ENCODE measurements at places on chromosomes 2 and 18.

DNA sequence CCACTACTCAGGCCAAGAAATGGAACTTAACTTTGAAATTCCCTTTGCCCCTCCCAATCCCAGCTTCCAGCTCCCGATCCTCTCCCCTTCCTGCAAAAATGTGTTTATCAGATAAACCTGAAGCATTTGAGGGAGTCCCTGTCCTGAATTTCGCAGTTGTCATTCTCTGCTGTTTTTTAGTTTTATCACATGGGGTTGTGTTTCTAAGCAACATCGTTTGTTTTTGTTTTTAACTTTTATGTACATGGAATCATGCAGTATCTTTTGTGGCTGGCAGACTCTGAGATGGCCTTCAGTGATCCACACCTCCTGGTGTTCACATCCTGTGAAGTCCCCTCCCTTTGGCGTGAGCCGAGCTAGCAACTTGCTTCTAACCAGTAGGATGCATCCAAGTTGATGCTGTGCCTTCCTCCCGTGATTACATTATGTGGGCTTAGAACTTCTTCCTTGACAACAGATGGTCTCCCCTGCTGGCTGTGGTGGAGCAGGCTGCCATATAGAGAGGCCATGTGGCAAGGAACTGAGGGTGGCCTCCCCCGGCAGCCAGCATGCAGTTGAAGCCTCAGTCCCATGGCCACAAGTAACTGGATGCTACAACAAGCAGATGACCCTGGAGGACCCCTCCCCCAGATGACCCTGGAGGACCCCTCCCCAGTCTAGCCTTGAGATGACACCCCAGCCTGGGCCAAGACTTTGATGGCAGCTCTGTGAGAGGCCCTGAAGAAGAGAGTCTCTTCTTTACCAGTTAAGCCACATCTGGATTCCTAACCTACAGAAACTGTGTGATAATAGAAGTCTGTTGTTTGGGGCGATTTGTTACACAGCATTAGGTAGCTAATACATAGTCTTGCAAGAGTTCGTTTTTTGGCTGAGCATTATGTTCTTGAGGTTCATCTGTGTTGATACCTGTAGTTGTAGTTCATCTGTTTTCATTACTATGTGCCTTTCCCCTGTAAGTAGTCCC, 27.7 kb downstream of the SH3BP4 start:
- DNase-seq, result no peak

- DNase-seq, result no peak
These were observed 230.4 kb downstream of the FHOD3 start for GRCh38 chr18:36527740-36528455.

DNA sequence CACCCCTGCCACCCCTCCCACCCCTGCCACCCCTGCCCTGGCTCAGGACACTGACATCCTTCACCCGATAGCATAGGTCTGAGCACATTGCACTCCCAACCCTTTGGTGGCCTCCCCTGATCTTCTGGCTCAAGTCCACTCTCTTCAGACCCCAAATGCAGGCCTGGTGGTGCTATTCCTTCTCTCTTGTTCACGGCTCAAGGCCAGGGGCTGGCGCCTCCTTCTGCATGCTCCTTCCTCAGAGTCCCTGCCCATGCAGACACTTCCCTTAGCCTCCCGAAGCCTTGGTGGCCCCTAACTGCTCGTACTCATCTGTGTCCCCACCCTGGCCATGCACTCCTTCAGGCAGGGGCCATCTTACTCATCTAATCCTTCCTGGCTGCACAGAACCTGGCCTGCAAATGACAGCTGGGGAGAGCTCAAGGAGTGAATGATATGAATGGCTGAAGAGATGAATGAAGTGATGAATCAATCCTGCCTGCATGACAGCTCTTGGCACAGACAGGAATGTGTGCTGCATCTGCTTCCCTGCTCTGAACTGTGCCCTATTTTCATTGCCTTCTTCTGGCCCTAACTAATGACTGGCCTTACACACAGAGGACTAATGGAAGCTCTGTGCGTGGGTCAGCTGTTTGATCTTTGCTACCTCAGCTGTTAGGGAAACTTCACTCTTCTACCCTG, 290.8 kb downstream of the DYSF start:
- DNase-seq, result no peak

GRCh38 chr2:84486441-84487115, 27.5 kb upstream of the SUCLG1 start:
- DNase-seq, result no peak

DNA sequence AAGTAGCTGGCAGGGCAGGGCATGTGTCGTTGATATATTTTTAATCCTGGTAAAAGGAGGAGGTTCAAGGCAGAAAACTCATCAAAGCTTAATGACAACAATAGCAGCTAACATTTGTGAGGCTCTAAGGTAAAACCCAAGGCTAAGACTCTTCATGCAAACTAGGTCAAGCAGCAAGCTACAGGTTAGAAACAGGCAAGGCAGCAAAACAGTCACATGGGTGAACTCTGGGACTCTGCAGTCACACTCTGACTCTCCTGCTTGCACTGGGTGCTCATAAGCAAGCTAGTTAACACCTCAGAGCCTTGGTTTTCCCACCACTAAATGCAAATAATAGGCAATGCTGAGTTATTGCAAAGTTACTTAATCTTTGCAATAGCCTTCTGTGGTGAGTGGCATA, 7.9 kb downstream of the IL1RN start:
- no peak for DNase-seq

DNA sequence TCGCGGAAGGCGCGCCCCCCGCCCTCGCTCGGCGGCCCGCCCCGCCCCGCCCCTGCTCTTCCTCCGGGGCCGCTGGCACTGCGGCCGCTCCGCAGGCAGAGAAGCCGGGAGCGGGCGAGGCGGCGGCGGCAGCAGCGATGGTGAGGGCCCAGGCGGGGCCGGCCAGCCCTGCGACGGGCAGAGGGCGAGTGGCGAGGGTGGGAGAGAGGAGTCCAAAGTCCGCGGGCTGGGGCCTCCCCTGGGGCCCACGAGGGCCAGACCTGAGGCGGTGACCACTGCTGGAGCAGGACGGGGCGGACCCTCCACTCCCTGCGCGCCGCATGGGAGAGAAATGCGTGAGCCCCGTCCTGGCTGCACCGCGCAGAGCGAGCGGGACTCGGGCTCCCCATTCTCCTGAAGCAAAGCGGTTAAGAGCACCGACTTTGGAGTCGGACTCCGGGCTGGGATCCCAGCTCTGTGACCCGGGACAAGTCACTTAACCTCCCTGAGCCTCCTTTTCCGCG, at the start of gene VAMP5:
Gene VAMP5, plus strand, starts transcription at position 78 of the 503 bp plus-strand sequence. Its CDS starts 60 bp downstream, at position 138.
- DNase-seq, result no peak

DNA sequence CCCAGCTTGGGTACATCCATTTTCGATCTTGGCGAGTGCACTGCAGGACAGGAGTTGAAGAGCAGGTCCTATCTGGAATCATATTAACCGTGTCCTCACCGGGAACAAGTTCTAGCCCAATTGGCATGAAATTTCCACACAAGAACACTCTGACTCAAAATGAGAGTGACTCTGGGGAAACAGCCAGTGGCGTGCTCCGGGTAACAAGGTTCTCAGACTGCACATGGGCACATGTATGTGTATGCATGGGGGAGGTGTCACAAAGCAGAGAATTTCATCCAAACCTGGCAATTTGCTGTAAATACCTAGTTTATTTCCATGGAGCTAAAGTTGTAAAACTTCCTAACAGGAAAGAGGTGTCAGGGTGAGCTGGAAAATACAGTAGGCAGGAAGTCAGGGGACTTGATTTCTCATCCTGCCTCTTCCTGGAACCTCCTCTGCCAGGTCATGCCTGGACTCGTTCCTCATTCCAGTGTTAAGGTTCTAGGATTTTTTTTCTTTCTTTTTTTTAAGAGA, 1.7 kb downstream of the TUBB6 start:
- no peak for DNase-seq

- DNase-seq, result no peak
These were observed 23.7 kb downstream of the INPP1 start for GRCh38 chr2:190367091-190367490.

DNA sequence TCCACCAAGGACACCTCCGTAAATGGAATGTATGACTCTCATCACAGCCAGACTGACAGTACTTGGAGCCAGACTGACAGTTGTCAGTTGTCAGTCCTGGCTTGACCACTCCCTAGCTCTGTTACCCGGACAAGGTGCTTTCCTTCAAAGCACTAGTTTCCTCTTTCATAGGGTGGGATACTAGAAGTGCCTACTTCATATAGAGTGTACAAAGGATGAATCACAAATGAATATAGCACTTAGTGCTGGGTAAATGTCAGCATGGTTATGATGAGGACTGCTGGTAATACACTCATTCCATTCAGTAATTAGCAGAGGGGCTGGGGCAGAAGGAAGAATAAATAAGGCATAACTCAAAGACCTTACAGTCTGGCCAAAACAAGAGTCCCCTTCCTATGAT, 91.4 kb downstream of the ARL4C start:
- no peak for DNase-seq

- no peak for DNase-seq
These were observed 1.0 kb downstream of the IMPACT start for GRCh38 chr18:24427484-24427883.

DNA sequence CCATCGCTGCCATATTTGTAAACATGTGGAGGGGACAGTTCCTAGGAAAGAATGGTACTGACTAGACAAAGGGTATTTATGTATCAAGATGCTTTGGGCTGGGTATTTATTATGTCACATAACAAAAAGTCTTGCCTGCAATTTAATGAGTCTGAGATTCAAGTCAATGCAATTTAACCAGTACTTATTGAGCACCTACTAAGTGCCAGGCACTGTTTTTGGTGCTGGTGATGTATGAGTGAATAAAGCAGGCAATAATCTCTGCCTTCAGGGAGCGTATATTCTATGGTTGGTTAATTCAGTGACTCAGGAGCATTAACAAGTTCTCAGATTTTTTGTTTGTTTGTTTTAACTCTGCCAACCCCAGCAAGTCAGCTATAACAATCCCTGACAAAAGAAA, 24.6 kb upstream of the ACVR1 start:
- DNase-seq, result no peak

DNA sequence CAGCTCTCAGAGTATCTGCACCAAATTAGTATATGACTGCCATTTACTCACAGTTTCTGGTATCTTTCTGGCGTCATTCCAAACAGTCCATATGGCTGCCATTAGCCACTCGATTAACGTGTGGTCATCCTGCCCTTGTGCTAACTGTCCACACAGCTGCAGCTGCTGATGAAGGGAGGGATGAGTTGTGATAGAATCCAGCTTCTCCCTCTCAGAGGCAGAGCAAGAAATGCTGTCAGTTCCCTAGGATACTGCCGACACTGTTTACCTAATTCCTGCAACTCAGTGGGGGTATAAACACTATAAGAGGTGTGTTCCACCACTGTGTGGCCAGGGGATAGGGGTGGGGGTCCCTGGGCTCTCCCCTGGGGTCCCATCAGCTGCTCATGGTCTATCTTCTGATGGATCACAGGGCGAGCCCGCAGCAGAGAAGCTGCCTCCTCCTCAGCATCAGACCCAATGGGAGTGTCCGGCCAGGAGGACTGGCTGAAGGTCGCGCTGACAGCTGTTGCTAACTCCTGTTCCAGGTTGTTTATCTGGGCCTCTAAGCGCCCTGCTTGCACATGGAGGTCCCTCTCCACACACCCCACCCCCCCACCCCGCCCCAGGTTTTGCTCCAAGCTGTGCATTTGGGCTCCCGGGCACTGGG, 17.3 kb upstream of the KLHL23 start:
- DNase-seq, result no peak

- DNase-seq, result no peak
These were observed 13.9 kb upstream of the ASPRV1 start for GRCh38 chr2:69975136-69975852.

DNA sequence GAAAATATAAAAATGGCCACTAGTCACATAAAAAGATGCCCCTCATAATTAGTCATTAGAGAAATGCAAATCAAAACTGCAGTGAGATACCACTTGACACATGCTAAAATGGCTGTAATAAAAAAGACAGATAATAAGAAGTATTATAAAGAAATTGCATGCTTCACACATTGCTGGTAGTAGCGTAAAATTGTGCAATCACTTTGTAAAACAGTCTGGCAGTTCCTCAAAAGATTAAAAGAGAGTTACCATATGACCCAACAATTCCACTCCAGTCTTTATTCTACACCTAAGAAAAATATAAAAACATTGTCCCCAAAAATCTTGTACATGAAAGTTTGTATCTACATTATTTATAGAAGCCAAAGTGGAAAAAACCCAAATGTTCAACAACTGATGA, 170.6 kb upstream of the FIGN start:
- DNase-seq, result no peak

GRCh38 chr2:68994864-68995263, 18.1 kb upstream of the ANTXR1 start:
- no peak for DNase-seq

DNA sequence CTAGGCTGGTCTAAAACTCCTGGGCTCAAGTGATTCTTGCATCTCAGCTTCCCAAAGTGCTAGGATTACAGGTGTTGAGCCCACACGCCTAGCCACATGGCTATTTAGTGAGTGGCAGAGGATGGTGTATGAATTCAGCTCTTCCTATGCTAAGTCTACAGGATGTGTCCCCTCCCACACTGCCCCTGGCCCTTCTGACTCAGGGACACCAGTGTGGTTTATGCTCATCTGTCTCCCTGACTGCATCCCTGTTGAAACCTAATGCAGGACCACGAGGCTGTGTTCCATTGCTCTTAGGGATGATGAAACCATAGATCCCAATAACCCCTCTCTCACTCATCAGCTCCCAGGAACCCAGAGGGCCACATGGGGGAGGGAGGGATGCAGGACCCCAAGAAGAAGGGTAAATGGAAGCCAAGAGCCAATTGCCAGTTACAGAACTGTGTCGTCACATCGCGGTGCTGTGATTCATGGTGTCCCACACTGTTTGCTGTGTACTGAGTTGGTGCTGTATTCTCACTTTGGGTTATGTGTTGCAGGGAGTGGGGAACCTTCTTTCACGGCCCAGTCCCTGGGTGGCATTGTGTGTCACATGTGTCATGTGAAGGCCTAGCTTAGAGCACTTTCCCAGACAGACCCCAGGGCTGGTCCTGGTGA, 102.9 kb upstream of the HAAO start:
- no peak for DNase-seq

DNA sequence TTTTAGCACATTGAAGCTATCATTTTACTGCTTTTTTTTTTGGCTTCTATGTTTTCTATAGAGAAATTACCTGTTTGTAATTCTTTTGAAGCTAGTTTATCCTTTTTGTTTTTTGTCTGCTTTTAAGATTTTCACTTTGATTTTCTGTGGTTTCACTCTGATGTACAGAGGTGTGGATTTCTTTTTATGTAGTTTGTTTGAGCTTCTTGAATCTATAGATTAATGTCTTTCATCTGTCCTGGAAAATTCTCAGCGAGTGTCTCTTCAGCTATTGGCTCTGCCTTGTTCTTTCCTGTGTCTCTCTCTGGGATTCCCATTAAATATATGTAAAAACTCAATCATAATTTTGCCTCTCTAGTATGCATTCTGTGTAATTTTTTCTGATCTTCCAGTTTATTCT, 8.4 kb downstream of the POLE4 start:
- no peak for DNase-seq

GRCh38 chr2:178949584-178949983, 100.4 kb downstream of the CCDC141 start:
- DNase-seq, result no peak

GRCh38 chr18:25093141-25093540, 258.8 kb downstream of the ZNF521 start:
- no peak for DNase-seq

- DNase-seq, result peak; percentile 64
These were observed 8.2 kb downstream of the SLC35F6 start for GRCh38 chr2:26772064-26773001.
